Activated T-cell treated with anti-CD3 and anti-CD28 coated beads for 1 hour (primary cell): ENCODE measurements at places on chromosomes 1 and 21.

- no peak for DNase-seq
Observed at GRCh38 chr1:11516961-11517635, 38.1 kb downstream of the DISP3 start.

GRCh38 chr21:35045542-35046262 lies 3.4 kb downstream of the RUNX1 start:
- no peak for DNase-seq

DNA sequence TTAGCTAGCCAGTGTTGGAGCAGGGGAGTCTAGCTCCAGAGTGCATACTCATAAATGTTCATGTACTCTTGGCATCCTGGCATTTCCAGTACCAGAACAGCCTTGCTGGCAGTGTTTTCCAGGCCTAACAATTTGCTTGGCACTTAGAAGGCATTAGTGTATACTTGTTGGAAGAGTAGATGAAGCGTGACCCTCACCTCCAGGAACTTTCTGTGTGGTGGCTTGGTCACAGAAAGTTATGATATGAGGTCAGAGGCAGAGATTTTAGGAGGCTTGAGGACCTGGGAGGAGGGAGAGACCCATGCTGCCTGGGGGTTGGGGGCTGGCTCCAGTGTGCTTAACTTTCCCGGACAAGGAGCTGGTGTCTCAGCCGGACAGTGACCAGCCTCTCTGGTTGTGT lies 52.7 kb upstream of the GCLM start:
- no peak for DNase-seq

GRCh38 chr1:230423261-230423660 lies 2.9 kb downstream of the PGBD5 start:
- no peak for DNase-seq

- DNase-seq: peak; percentile 52
Observed at GRCh38 chr1:91803847-91804545, 82.0 kb downstream of the TGFBR3 start.

GRCh38 chr1:39196244-39197215 lies 8.0 kb upstream of the MACF1 start:
- peak; percentile 43 for DNase-seq

DNA sequence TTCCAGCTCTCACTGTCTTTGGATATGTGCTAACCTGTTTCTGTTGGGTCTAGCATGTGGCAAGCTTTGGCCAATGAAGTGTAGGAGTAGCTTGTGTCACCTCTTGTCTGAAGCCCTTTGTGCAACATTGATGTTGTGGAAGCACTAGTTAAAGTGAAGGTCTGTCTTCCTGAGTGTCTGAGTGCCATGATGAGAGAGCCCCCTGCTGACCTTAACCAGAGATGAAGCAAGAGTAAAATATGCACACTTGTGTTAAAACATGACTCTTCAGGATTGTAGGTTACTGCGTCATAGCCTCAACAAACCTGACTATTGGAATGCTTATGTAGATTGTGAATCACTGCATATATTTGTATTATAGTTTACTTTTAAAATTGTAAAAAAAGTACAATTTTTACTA lies 103.7 kb downstream of the NCAM2 start:
- no peak for DNase-seq

DNA sequence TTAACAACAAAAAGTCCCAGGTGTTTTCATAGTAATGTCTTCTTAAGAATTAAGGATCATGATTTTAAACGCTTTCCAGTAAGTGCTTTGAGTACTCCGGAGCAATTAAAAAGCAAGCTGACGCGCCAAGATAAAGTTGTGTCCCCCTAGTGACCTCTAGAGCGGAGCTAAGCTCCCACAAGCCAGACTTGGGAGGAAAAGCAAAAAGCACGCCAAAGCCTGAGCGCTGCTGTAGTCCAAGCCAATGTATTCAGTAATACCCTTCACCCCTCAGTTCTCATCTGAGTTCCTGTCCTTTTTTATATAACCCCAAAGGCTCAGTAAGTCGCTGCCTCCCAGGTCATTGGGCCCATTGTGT lies 3.5 kb upstream of the SLC44A5 start:
- DNase-seq: no peak

- no peak for DNase-seq
Observed at GRCh38 chr1:22737374-22738068, 26.9 kb downstream of the EPHB2 start.

DNA sequence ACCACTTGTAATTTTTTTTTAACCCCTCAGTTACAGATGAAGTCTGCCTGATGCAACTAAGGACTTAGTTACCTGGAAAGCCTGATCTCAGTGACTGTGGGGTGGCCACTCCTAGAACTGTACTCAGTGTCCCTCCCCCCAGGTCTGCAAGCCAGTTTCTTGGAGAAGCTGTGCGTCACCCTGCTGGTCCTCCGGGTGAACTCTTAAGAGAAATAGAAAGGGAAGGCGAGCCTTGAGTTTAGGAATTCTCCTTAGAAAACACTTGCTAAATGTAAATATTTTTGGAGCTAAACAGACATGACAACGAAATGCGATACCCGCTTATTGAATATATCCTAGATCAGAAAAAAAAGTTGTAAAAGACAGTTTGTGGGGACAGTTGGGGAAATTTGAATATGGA lies 730 bp downstream of the SLC16A4 start:
- DNase-seq: no peak

DNA sequence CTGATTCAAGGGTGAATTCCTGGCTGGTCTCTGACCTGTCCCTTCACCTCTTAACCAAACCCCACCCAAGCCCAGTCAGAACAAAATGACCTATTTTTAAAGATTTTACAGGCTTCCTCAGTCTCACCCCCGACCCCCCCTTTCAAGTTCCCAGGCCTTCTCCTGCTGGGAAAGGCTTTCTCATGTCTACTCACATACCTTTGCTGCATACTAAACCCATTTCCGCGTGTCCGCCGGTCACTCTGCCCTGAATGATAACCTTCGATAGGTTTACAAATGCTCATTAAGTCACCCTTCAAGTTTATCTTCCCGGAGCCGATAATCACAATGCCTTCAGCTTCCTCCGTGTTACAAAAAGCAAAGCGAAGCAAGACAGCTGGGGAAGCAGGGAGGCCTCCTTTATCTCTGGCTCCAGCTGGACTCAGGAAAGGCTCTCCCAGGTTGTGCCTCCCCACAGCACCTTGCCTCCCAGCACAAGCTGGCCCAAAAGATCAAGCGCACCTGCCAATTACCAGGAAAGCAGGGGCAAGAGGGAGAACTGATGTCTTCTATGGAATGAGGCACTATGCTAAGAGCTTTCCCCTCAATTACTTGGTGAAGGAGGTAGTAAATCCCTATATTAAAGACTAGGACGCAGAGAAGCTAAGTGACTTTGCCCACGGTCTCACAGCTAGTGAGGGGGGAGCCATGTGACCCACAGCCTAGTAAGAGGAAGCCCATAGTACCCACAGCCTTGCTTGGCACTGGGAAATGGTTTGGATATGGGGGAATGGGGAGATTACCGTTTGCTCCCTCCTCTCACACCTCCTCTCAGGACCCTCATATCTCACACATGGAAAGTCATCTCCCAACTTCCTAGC lies 15.9 kb downstream of the SMIM12 start:
- no peak for DNase-seq

- no peak for DNase-seq
Observed at GRCh38 chr1:186976700-186977099, 148.0 kb downstream of the PLA2G4A start.

DNA sequence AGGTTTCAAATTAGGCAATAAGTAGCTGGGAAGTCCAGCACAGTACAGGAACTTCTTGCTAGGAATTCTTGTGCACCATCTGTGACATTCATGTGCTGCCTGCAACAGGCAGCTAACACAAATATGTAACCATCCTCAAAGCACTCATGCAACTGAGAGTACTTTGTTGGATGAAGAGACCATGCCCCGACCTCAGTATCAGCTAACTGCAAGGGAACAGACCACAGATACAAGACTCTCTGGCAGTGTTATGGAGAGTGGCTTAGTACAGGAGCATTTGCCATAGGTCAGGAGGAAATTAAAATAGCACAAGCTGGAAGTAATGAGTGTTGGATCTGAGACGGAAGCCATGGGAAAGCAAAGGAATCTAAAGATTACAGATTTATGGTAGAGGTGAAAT lies 123.6 kb downstream of the LRRC53 start:
- DNase-seq: no peak

DNA sequence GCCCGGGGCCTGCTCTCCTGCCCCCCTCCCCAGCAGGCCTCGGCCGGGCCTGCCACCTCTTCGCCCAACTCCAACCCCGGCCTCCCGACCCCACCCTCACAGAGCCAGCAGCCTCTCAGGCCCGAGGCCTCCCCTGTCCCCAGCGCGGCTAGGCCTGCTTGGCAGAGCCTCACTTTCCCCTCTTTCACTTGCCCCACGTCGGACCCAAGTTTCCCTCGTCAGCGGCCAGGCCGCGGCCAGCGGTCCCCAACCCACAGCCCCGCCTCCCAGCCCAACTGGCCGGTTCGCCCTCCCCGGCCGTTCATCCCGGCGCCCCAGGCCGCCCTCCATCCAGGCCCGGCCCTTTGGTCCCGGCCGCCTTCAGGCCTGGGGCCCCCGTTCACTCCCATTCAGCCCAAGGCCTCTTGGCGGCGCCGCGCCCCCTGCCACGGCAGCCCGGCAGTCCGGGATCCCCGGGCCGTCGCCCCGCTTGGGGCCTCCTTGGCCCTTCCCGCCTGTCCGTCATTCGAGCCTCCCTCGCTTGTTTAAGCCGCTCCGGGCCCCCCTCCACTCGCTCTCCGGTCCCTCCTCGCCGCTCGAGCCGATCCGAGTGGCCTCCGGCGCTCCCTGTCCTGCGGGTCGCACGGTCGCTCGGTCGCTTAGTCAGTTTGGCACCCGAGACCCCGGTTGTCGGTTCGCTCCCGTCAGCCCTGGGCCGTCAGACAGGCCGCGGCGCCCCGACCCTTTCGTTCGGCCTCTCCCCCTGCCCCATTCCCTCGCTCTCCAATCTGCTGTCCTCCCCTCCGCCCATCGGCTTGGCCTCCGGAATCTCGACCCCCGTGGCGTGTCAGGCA lies 1.4 kb downstream of the LRRC41 start:
- peak; percentile 33 for DNase-seq

DNA sequence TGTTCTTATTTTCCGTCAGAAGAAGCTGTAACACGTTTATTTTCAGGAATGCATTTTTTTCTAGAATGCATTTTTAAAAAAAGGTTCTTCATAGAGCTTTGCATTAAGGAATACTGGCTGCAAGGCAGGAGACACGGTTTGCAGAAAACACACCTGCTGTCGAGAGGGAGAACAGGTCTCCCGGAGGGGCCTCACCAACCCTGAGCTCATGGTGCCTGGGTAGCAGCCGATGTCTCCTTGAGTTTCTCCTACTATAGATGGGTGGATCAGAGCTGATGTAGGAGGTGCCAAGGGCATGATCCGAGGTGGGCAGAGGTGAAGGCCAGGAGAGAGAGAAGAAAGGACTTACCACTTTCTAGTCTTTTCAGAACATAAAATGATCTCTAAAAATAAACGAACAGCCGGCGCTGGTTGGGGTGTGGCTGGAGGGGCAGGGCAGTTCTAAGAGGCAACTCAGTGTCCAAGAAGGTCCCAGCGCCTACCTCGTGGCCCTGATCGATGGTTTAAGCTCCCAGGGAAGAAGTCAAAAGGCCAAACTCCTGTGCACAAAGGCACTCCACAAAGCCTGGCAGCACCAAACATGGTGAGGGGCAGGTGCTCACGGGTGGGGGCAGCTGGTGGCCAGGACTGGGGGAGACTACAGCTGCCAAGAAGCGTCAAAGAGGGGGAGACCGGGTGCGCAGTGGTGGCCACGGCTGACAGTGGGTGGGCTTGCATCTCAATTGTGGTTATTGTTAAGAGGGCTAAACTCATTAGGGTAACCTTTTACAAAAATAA lies 12.2 kb downstream of the MORN1 start:
- DNase-seq: no peak

- no peak for DNase-seq
Observed at GRCh38 chr1:93604411-93604810, 77.2 kb downstream of the BCAR3 start.

GRCh38 chr1:14010476-14010875 lies 310.5 kb downstream of the PRDM2 start:
- no peak for DNase-seq
